ENCODE measurements at places on chromosomes 6 and 20.

DNA sequence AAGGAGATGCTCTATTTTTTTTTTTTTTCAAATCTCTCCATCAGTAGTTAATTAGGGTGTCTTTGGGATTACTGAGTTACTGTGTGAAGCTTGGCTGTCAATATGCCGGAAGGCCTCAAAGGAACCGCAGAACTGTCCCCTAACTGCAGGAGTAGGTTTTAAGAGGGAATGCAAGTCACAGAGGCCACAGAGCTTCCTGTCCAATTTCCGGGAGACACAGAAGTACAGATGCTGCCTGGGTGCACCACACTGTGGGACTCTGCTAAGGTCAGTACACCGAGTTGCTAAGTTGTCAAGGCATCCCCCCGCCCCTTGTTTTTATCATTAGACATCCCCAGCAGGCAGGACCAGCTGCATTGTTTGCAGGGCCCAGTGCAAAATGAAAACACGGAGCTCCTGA is 120.2 kb upstream of the RAB32 start:
- DNase-seq, result no peak

DNA sequence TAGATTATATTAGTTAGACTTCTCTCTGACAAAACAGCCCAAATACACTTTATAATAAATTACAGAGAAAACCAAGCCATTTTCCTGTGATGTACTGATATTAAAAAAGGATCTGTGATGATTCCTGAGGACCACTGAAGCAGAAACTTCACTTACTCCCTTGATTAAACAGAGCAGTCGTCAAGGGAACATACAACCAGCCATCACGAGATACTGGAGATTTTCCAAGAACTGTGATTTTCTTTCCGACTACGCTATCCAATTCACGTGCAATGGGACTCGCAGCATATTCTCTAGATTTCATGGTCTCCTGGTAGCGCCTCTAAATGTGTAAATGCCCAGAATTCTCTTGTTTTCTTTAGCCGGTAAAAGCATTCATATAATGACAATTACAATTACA is 377.4 kb downstream of the PHF3 start:
- DNase-seq, result no peak

- no peak for DNase-seq
Observed at GRCh38 chr6:89050697-89051096, 29.9 kb upstream of the PNRC1 start.

DNA sequence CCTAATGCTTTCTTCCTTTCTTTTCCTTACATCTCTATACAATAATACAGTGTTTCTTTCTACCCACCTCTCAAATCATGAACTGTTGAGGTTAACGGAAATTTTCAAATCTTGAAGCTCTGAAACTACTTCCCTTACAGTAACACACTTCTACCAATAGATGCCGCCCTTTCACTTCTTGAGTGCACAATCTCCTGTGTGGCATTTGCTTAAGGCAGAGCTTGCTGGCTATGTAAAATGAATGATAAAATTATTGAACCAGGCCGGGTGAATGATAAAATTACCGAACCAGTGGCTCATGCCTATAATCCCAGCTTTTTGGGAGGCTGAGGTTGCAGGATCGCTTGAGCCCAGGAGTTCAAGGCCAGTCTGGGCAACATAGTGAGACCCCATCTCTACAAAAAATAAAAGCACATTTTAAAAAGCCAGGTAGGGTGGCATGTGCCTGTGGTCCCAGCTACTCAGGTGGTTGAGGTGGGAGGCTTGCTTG is 56.8 kb downstream of the KCNS1 start:
- DNase-seq, result no peak

- no peak for DNase-seq
Observed at GRCh38 chr20:53284696-53285095, 308.9 kb downstream of the ZNF217 start.

- DNase-seq, result no peak
Observed at GRCh38 chr20:37540001-37540400, 12.3 kb upstream of the BLCAP start.

DNA sequence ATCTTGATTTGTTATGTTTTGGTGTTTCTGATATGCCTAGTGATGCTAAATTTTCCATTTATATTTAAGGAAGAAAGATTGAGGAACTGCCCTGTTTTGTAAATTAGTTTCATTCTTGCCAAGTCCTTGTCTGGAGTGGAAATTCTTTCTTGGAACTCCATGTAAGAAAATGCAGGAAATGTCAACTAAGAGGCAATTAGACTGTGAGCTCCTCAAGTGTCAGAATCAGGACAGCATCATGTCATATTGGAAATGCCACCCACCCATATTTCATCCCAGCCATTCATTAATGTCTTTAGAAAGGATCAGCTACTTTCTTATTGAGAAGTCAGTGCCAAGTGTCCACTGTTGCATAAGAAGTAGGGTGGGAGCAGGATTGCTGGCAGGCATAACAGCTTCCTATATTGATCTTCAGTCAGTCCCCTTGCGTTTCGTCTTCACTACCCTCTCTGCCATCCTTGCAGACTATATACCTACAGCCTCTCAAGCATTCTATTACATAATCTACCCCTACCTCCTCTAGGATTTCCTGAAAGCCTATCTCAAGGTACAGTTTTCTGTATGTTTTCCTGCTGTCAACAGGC is 42.4 kb downstream of the HAO1 start:
- DNase-seq, result no peak

GRCh38 chr20:4059606-4060005 is 44.2 kb upstream of the RNF24 start:
- no peak for DNase-seq

GRCh38 chr6:44439270-44440045 is 52.0 kb downstream of the CDC5L start:
- no peak for DNase-seq

DNA sequence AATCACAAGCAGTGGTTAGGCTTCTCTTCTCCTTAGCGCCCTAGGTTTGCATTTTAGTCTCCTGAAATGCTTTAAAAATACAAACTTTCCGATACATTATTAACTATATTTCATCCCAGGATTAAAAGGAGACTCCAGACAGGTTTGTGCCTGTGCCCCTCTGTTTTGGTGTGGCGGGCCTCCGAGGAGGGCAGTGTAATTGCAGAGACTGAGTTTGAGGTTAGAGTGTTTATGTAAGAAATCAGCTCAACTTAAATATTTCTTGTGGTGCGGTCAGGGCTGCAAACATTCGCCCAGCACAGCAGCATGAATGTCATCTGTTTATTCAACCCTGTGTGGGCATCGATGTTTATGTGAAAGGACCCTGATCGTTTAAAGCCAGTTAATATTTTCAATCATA is 130.4 kb upstream of the AKAP12 start:
- no peak for DNase-seq

DNA sequence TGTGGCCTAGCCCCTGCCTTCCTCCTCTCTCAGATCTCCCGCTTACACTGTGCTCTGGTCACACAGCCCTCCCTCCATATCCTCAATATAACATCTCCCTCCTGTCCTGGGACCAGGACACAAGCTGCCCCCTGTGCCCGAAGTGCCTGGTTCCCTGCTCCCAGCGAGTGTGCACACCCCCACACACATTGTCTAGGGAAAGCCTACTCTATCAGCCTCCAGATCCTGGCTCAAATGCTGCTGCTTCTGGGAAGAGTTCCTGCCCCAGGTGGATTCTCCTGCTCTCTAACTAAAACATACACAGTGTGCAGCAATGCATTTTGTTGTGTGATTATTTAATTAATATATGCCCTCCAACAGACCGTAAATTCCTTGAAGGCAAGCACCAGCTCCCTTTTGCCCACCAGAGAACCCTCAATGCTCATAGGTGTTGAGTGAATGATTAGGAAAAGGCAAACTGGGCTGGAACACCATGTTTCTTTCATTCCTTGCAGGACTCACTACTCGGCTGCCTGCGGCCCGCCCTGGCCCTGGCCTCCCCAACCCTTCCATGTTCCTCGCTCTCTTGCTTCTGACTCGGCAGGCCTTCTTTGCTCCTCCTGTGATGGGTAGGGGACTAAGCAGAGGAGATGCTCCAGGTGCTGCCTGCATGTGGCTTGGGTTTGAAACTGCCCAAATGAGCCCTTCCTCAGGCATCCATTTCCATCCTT is 194.6 kb downstream of the ZDHHC14 start:
- no peak for DNase-seq

- no peak for DNase-seq
Observed at GRCh38 chr6:1572892-1573291, 36.8 kb upstream of the FOXC1 start.

- DNase-seq, result no peak
Observed at GRCh38 chr6:12112540-12113189, 100.6 kb downstream of the HIVEP1 start.

DNA sequence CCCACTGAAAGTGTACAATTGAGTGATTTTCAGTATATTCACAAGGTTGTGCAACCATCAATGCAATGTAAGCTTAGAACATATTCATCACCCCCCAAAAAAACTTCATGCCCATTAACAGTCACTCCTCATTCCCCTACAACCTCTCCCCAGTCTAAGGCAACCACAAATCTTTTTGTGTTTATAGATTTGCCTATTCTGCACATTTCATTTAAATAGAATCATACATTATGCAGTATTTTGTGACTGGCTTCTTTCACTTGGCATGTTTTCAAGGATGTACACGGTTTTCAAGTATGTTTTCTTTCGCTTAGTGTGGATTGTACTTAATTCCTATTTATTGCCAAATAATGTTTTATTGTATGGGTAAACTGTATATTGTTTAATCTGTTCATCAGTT is 329.3 kb upstream of the RNF24 start:
- no peak for DNase-seq

DNA sequence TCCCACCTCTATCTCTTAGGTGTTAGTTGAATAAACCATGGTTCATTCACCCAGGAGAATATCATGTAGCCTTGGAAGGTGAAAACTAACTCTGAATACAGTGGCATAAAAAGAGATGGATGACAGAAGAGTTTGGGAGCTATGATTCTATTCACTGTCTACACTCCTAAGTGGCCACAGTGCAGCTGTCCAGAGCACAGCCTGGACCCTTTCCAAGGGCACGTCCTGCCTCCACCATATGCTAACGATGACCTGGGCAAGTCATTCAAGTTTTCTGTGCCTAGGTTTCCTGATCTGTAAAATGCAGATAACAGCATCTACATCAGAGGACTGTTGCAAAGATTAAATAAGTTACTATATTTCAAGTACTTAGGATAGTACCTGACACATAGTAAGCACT is 314.1 kb downstream of the PTPRT start:
- DNase-seq, result no peak

DNA sequence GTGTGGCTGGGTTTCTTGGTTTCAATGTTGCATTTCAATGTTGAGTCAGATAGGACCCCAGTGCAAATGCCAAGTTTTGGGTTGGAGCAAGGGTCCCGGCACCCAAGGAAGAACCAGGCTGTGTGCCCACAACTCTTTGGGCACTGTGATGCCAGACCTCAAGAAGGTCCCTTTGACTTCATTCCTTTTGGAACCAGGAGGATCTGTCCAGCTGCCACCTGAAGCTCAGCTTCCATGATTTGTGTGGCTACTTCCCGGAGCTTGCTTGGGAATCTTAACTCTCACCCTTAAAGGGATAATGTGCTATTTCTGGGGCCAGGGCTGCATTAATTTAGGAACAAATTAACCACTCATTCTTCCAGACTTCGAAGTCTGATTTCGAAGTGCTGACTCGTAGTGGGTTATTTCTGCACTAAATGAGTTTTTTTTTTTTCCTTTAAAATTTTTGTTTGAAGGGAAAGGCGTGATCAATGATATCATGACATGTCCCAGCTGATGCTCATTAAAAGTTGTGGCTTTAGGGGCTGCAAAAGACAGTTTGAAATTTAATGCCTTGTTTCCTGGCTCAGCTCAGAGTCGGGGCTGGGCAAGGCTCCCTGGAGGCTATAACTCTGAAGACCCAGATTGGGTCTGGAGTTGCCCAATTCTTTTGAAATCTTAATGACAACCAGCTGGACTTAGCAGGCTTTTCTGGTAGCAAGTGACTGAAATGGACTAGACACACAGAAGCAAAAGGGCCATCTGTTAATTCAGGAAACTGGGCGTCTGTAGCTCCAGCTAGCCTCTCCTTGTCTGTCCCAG is 24.0 kb upstream of the PHACTR3 start:
- no peak for DNase-seq

- DNase-seq, result no peak
Observed at GRCh38 chr20:3103369-3104032, 19.0 kb upstream of the AVP start.

- DNase-seq, result no peak
Observed at GRCh38 chr6:125019918-125020317, 57.7 kb downstream of the RNF217 start.

GRCh38 chr20:32326504-32326845 is 31.7 kb upstream of the ASXL1 start:
- no peak for DNase-seq

DNA sequence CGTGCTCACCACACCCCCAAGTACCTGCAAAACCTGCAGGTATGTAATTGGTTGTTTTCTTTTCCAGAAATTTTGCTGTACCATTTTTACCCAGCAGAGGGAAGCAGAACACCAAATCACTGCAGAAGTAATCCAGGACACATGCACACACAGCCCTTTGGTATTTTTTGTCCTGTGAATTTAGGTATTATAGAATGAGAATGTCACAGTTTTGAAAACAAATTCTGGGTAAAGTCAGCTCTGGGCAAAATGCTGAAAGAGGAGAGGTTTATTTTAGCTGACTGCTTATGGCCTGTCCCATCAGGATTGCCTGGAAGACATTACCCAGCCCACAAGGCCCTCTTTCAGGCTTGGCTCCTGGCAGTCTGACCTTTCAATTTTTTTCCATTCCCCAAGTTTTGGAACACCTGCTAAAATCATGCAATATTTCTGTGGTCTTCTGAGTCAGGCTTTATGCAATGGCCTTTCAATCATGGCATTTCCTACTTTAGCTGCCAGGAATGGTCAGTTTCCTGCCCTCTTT is 3.5 kb upstream of the EFHC1 start:
- DNase-seq, result no peak

DNA sequence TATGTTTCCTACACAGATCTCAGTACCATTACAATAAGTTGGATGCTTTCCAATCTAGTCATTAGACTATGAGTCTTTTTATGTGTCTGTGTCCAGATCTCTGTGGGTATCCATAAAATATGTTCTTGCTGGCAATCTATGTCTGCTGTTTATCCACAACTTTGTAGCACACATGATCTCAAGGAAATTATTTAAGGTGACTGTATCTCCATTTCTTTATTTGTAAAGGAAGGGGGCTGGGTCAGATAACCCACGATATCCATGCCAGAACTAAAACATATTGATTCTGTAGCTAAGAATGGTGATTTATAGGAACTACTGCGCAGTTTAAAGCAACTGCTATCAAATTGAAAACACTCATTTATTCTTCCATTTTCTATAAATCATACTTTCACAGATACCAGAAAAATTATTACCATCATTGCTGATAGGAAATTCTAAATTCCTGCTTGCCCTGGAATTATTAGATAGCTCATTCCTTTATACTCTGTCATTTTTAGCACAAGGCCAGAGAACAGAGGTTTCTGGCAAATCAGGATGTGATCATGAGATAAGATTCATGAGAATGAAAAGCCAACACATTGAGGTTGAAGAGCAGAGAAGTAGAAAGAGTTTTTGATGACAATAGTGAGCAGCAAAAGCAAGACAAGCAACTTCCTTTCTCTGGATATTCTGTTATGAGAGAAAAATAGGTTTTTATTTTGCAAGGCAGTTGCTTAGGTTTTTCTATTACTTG is 851.4 kb upstream of the CITED2 start:
- DNase-seq, result no peak

- no peak for DNase-seq
Observed at GRCh38 chr6:22067122-22067521, 229.7 kb downstream of the PRL start.

- DNase-seq, result no peak
Observed at GRCh38 chr6:89690944-89691324, 52.4 kb upstream of the LYRM2 start.

GRCh38 chr6:157615420-157615769 is 207.7 kb upstream of the SNX9 start:
- no peak for DNase-seq
